Hematopoietic multipotent progenitor cell (in vitro differentiated cells): ENCODE measurements at places on chromosomes 2 and 18. TPM values are rescaled to one million over a fixed set of nuclear protein-coding genes. Genes with fewer than 3 reads are reported as not detected.

DNA sequence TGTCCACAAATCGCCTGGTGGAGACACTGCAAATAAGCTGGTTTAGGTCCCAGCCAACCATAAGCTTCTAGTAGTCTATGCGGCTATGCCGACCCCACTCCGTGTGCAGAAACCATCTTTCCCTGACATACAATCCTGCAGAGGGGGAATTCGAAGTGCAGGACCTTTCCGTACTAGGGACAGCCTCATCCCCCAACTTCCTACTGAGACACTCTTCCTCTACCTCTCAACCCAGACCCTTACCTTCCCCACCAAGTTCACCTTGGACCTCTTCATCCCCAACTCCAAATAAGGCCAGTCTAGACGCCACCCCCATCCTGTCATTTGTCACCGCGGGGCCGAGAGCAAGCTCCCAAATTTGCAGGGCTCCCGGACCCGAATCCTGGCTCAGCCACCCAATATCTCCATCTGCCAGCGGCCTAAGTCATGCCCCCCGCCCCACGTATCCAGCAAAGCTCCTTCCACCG, 496 bp downstream of the SUCLG1 start:
- DNase-seq, result peak; percentile 14

DNA sequence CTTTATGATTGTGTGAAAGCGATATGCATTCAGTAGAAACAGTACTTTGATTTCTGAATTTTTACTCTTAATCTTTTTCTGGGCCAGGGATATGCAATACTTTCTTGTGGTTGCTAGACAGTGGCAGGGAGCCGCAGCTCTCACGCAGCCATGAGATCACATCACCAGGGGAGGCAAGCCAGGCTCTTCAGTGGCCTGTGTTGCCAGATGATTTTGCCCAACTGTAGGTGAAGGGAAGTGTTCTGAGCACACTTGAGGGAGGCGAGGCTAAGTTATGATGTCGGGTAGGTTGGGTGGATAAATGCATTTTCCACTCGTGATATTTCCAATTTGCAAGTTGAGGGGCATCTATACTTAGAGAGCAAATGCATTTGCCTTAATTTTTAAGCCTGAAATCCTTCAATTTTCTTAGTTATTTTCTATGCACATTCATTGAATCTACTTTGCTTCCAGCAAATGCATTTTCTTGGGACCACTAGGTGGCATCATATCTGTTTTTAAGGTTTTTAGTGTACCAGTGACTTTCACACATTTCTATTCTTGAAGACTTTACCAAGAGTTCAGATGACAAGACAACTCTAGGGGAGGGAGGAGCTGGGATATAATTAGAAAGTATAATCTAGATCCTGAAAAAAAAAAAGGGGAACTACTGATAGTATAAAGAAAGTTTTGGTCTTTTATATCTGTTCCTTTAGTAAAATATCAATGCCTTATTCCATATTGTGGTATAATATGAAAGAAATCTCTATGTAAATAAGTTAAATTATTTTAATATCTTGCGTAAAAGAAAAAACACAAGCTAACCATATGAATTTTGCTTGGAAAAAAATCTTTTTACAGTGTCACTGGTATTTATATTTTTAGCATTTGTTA, 643.3 kb downstream of the SOCS6 start:
- peak; percentile 5 for DNase-seq

The NDUFS1 gene
- 37.7 TPM for total RNA-seq

The YIPF4 gene
- 7.8 TPM for total RNA-seq

The KIAA2012 gene
- not detected for total RNA-seq

The CNDP1 gene
- total RNA-seq, result not detected

The DSG1 gene
- total RNA-seq, result not detected

The NYAP2 gene
- total RNA-seq, result under 0.01 TPM

DNA sequence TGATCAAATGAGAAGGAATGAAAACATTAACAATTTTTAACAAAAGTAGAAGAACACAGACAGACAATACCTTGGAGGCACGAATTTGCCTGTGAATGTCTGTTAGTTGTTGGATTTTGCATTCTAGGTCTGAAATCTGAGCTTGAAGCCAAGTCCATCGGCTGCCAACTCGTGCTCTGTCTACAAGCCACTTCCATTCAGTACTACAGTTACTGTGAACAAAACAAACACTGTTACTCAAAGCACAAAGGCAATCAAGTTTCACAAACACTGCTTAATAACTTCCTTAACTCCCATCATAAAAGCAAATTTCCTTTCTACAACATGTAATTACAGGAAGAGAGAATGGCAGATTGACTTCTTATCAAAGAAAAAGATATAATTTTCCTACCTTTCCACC, 42.2 kb downstream of the KANSL1L start:
- no peak for DNase-seq
